DND-41 (cell line): ENCODE measurements at places on chromosomes 11 and 22.

DNA sequence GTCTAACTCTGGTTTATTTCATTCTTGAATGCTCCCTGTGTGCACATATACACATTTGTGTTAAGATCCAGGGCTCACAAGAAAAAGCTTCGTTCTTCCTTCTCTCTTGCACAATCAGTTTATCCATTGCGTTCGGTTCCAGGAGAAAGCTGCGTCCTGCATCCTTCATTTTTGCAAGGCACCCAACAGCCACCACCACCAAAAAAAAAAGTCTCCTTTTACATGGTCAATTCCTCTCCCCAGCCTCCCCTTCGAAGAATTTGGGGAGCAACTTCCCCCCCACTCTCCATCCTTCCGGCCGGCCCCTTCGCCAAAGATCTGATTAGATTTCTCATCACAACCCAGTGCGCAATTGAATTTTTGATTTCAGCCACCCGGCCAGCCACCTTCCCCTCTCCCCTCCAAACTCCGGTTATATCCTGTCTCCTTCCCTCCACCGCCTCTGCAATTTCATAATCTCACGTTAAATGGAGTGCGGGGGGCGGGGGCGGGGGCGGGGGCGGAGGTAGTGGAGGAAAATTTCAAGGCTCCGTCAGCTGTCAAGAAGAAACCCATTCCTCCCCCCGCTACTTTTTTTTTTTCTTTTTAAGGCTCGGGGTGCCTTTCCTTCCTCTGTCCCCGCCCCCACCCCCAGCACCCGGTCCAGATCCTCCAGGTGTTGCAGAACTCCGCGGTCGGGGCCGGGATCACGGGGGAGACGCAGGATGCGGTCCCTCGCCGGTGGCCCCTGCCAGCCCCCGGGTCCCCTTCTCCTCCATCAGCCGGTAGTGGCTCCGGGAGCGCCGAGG lies 1166.5 kb downstream of the LRRC4C start:
- DNase-seq, result no peak

DNA sequence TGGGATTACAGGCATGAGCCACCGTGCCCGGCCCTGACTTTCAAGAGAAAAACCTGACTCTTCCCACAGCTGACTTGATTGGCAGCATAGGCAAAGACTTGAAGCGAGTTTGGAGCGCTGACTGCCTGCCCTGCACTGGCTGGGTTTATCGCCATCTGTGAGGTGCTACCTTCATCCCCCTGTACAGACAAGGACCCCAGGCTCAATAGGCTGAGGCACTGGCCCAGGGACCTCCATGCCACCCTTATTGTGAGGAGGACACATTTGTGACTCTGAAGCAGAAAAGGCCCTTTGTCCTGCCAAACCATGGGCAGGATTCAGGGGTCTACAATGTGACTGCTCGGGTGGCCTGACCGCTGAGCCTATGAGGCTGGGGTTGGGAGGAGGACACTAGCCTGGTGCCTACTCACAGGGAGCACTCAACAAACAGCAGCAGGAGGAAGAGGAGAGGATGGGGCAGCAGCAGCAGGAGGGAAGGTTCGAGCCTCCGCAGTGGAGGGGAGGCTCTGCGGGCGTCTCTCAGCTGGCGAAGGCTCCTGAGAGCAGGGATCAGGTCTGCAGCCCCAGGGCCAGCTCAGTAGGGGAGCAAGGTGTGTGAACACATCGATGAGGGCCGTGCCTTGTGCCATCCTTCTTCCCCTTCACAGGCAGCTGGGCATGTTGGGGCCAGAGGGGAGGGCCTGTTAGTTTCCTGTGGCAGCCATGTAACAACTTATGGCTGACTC lies 72.9 kb upstream of the WNT7B start:
- DNase-seq, result no peak

DNA sequence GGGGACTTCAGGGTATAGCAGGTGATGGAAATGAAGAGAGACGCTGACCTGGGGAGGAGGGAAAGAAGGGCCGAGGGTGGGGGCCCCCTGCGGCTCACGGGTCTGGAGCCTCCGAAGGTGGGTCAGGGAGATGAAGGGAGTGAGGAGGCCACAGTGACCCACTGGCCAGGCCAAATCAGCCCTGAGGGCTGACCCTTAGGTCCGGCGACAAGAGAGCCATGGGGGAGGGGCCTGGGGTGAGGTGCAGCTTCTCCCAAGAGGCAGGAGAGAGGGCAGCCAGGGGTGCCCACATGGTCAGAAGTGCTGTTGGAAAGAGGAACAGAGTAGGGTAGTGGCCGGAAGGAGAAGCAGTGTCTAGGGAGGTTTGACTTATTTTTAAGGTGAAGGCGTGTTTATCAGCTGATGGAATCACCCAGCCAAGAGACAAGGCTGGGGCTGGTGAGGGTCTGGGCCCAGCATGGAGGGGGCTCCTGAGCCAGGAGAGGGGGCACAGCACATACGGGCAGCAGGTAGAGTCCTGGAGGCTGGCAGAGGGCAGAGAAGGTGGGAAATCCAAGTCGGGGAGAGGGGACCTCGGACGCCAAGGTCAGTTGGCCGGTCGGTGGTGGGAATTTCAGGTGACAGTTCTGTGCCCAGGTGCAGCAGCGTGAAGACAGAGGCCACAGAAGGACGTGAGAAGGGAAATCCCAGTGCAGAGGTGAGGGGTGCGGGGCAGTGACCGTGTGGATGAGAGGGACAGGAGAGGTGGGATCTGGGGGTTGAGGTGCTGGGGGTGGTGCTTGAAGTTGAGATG lies 49.0 kb downstream of the LINC01488 start:
- no peak for DNase-seq

- no peak for DNase-seq
These were observed 1.3 kb upstream of the NRIP3 start for GRCh38 chr11:9005087-9005486.

DNA sequence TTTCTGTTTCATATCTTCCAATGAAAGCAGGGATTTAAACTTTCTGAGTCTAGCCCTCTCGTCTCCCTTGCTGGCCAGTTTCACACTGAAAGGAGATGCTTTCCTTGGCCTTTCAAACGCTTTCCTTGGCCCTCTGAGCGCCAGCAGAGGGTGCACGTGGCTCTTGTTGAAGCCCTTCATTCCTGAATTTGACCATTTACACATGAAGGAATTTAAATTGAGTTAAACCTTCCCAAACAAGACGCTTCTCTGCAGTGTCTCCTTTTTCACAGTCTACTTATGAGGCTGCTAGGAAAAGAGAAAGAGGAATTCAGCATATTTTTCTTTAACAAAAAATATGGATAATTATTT lies 21.6 kb downstream of the NNMT start:
- DNase-seq, result no peak

- no peak for DNase-seq
These were observed 13.8 kb upstream of the OR51M1 start for GRCh38 chr11:5369789-5370188.

DNA sequence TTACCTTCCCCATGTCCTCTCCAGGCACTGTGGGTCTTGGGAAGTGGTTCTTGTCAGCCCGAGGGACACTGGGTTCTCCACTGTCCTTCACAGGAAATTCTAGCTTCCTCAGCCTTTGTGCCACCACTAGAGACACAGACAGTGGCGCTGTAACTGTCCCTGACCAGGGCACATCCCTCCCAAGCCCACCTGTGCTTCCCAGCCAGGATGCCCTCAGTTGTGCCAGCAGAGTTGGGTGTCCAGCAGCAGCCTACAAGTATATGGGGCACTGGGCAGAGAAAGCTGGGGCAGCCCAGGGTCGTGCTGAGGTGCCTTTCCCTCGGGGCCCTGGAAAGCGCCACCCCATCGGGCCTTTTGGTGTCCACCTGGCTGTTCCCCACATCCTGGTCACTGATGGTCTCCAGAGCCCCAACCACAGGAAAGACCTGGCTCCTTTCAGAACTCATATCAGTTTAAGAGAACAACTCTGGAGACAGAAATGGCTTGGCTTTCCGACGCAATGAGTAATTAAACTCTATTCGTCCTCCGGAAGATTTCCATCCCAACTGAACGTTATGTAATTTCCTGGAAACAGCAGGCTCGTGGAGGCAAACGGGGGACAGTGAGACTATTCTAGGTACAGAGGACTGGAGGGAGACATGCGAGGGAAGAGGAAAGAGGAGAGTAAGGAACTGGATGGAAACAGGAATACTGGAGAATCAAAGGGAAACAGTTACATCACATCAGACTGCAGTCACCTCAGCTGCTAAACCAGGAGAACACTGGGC lies 28.6 kb downstream of the PPP2R1B start:
- no peak for DNase-seq

- no peak for DNase-seq
These were observed 48.8 kb downstream of the EXT2 start for GRCh38 chr11:44143987-44144909.

GRCh38 chr11:3129181-3129590 lies 35.9 kb downstream of the OSBPL5 start:
- no peak for DNase-seq

DNA sequence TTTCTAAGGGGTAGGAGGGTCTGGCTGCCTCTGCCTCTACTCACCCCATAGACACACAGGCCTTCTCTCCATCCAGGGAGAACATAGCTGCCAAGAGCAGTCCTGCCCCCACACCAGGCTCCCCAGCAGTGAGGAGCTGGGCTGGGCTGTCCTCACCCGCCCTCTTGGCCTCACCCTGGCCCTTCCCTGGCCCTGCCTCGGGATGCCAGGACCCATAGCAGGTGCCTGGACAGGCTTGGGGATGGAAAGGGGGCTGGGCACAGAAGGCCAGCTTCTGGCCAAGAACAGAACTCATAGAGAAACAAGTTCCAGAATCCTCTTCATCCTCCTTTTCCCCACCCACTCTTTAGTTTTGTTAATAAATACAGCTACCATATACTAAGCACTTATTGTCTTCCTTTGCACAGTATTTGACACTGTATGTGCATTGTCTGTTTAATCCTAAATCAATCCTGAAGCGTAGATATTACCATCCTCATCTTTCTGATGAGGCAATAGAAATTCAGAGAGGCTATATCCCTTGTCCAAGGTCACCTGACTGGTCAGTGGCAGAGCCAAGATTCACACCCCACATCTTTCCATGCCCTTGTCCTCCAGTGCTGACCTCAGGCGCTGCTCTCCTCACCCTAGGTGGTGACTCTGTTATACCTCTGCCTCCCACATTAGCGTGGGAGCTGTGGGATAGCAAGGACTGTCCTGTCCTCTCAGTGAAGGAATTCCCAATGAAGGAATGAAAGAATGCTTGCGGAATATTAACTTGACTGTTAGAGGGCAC lies 22.0 kb upstream of the MYOD1 start:
- no peak for DNase-seq

- DNase-seq, result no peak
These were observed 2.4 kb upstream of the MGAT3 start for GRCh38 chr22:39454385-39454871.
